SK-N-SH (cell line): ENCODE measurements at places on chromosomes 7 and 10. TPM values are rescaled to one million over a fixed set of nuclear protein-coding genes. Genes with fewer than 3 reads are reported as not detected.
A peak's percentile ranks its signal among the peaks of the same experiment; 100 is the strongest.

ZFYVE27 gene
- 30.5 and 44.3 TPM in 2 replicates for polyA plus RNA-seq

GRK5 gene
- polyA plus RNA-seq, result 9.5 and 12.1 TPM in 2 replicates

IQCE gene
- 14.4 and 15.1 TPM in 2 replicates for polyA plus RNA-seq

ITPRID1 gene
- not detected in 2 replicates for polyA plus RNA-seq

SSMEM1 gene
- polyA plus RNA-seq, result not detected in 2 replicates

SLC26A3 gene
- polyA plus RNA-seq, result not detected in 2 replicates

COL26A1 gene
- polyA plus RNA-seq, result 0.05 and 0.06 TPM in 2 replicates

STRIP2 gene
- 4.9 and 6.9 TPM in 2 replicates for polyA plus RNA-seq

NCF1 gene
- polyA plus RNA-seq, result 0.05 TPM in 1 of 2 replicates, not detected in the other

COL28A1 gene
- polyA plus RNA-seq, result 0.08 TPM in 1 of 2 replicates, not detected in the other

DNA sequence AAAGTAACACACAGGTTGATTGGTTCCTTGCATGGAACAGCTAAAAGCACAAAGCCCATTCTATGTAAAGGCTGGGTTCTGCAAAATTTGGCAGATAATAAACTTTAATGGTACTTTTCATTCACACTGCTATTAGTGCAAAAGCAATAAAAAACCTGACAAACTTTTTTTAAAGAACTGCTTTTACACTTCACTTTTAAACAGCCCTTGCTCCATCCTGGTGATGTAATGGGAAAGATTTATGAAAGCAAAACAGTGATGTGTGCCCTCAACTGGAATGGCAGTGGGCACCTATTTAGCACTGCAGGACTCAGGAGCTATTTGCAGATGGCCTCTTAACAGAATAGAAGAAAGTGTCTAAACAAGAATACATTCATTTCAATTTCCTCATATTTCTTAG, 44.9 kb downstream of the TSPAN12 start:
- H3K4me1 ChIP-seq, result no peaks in the 10 kb centered on the region
- no peak overlapping the region for H3K27ac ChIP-seq
- peaks cover 6% of the 10 kb centered on the region; the same call in 1 of the 2 replicates for H3K27me3 ChIP-seq
- no peak overlapping the region for H3K4me3 ChIP-seq

DNA sequence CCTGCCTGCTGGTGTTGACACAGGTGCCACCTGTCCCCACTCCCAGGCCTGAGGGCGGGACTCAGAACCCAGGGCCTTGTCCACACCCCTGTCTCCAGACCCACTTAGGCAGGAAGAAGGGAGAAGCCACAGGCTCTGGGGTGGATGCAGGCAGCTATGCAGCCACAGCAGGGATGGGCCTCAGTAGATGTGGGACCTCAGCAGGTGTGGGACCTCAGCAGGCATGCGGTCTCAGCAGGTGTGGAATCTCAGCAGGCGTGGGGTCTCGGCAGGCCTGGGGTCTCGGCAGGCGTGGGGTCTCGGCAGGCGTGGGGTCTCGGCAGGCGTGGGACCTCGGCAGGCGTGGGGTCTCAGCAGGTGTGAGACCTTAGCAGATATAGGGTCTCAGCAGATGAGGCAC, 118.0 kb upstream of the PITRM1 start:
- H3K36me3 ChIP-seq, result no peaks in the 10 kb centered on the region
- no peak overlapping the region for H3K4me3 ChIP-seq
- no peak for DNase-seq
- H3K27me3 ChIP-seq, result no peaks in the 10 kb centered on the region
- H3K4me1 ChIP-seq, result no peaks in the 10 kb centered on the region; the same call in 1 of the 2 replicates

DNA sequence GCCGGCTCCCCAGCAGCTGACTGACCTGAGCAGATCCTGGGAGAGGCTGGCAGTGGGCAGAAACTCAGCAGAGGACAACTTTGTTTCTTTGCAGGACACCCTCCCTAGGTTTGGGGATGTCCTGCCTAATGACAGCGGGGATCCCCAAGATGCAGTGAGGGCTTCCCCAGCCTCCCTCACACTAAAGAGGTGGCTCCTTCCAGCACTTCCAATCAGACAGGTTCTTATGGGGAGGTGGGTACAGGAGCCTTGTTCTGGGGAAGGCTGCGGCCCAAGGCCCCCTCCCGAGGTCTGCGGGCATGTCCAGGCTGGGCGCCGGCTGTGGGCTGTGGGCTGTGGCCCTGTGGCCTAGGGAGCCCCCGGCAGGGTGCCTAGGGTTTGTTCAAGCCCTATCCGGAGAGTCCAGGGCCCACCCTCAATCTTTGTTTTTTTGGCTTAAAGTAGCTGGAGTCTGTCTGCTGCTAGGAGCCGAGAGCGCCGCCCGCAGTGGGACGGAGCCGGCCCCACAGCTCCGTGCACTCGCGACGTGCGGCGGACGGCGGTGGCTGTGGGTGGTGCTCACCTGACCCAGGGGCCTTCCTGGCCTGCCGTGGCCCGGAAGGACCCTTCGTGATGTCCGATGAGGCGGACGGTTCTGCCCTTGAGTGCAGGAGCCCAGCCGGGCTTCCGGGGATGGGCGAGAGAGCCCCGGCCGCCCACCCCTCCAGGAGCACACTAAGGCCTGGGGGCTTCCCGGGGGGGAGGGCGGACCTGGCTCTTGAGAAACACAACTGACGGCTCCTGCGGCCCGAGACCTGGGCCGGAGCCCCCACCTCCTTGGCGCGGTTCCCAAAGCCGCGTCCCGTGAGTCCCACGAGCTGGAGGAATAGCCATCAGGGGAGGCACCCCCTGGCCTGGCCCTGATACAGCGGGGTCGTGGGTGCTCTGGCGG, 57.2 kb downstream of the PDGFA start:
- H3K27ac ChIP-seq, result no peak overlapping the region
- no peaks in the 10 kb centered on the region for H3K27me3 ChIP-seq
- no peak overlapping the region for H3K4me3 ChIP-seq
- no peaks in the 10 kb centered on the region for H3K36me3 ChIP-seq

- H3K36me3 ChIP-seq, result no peaks in the 10 kb centered on the region
- H3K27ac ChIP-seq, result peak overlapping the region; percentile 79
- H3K4me3 ChIP-seq, result no peak overlapping the region
- DNase-seq, result no peak
- peaks cover 18% of the 10 kb centered on the region for H3K4me1 ChIP-seq
- H3K27me3 ChIP-seq, result no peaks in the 10 kb centered on the region
Observed at GRCh38 chr7:102917436-102918353, 4.9 kb downstream of the LRRC17 start.

- H3K36me3 ChIP-seq, result no peaks in the 10 kb centered on the region
- no peak overlapping the region for H3K27ac ChIP-seq
- no peak for DNase-seq
- no peak overlapping the region for H3K4me3 ChIP-seq
- peaks cover 8% of the 10 kb centered on the region for H3K4me1 ChIP-seq
Observed at GRCh38 chr7:48083114-48083830, 5.8 kb upstream of the UPP1 start.

GRCh38 chr7:30898411-30898810, 13.2 kb upstream of the AQP1 start:
- no peaks in the 10 kb centered on the region for H3K36me3 ChIP-seq
- H3K4me1 ChIP-seq, result peaks cover 13% of the 10 kb centered on the region; the same call in 1 of the 2 replicates
- no peak for DNase-seq
- no peak overlapping the region for H3K4me3 ChIP-seq
- no peaks in the 10 kb centered on the region for H3K27me3 ChIP-seq

DNA sequence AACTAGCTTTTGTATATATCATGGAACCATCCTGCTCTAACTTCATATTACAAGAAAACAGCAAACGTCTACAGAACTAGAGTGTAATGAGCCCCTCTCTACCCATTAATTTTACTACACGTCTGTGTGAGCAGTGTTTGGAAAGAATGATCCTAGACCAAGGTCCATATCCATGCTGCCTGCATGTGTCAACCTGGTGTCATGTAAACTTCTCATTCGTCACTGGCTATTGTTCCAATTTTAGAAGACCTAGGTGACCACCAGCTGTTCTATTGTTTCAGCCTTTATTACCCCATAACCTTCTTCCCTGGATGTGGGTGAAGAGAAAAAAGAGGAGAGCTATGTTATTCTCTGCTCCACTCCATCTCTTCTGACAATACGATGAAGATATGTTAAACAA, 77.1 kb downstream of the CREM start:
- no peaks in the 10 kb centered on the region; the same call in 1 of the 2 replicates for H3K4me1 ChIP-seq
- H3K36me3 ChIP-seq, result no peaks in the 10 kb centered on the region
- no peaks in the 10 kb centered on the region for H3K27me3 ChIP-seq
- no peak for DNase-seq
- H3K4me3 ChIP-seq, result no peak overlapping the region

- no peaks in the 10 kb centered on the region for H3K27me3 ChIP-seq
- no peak overlapping the region for H3K4me3 ChIP-seq
- peaks cover 30% of the 10 kb centered on the region; the same call in 1 of the 2 replicates for H3K36me3 ChIP-seq
- no peak overlapping the region for H3K27ac ChIP-seq
- DNase-seq, result no peak
Observed at GRCh38 chr10:128080641-128081040, 45.6 kb downstream of the MKI67 start.

- H3K27ac ChIP-seq, result peak overlapping the region; percentile 30; the same call in 1 of the 2 replicates
- H3K4me1 ChIP-seq, result peaks cover 19% of the 10 kb centered on the region
- DNase-seq, result no peak
Observed at GRCh38 chr10:120588311-120588710, 131.3 kb downstream of the PLPP4 start.

DNA sequence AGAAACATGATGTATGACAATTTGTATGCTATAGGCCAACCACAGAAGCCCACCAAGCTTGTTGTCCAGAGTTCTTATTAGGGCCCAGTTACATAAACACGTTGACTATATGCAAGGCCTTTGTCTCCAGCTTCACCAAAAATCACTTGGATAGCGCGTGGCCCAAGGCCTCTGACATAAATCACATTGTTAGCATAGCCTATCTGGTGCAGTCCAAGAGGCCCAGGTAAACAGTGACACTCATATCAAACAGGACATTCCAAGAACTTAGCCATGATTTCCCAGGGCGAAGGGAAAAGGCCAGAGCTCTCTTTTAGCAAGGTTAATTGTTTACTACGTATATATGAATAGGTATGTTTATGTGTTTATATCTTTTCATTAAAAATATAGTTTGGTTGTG, 337.2 kb upstream of the CELF2 start:
- DNase-seq, result no peak
- no peak overlapping the region for H3K27ac ChIP-seq
- H3K4me1 ChIP-seq, result no peaks in the 10 kb centered on the region
- no peaks in the 10 kb centered on the region for H3K27me3 ChIP-seq

GRCh38 chr7:125085084-125085483, 155.5 kb upstream of the POT1 start:
- H3K27me3 ChIP-seq, result no peaks in the 10 kb centered on the region
- no peaks in the 10 kb centered on the region; the same call in 1 of the 2 replicates for H3K4me1 ChIP-seq
- no peaks in the 10 kb centered on the region for H3K36me3 ChIP-seq
- no peak overlapping the region for H3K4me3 ChIP-seq

DNA sequence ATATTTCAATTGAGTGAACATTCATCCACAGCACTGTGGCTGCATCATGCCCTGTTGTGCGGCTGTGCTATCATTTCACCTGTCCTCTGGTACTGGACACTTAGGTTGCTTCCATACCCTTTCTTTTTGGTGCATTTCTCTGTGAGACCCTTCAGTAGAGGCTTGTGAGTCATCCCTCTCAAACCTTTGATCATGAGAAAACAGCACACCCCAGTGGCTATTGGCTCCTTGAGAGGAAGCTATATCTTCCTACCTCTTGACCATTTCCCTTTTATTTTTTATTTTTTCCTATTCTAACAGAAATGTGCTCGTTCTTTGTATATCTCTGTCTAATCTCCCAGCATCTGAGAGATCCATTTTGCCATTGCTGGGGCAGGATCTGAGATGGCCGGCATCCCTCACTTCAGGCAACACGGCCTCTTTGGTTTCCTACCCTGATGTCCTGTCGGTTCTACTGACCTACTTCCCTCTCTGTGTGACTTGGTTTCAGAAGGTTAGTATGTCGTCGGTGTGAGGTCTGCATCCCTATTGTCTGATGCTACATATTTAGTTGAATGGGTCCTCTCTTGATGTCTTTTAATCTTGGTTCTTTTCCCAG, 23.8 kb upstream of the PIK3AP1 start:
- no peaks in the 10 kb centered on the region for H3K4me1 ChIP-seq
- no peak overlapping the region for H3K4me3 ChIP-seq
- no peaks in the 10 kb centered on the region for H3K36me3 ChIP-seq
- H3K27ac ChIP-seq, result no peak overlapping the region

DNA sequence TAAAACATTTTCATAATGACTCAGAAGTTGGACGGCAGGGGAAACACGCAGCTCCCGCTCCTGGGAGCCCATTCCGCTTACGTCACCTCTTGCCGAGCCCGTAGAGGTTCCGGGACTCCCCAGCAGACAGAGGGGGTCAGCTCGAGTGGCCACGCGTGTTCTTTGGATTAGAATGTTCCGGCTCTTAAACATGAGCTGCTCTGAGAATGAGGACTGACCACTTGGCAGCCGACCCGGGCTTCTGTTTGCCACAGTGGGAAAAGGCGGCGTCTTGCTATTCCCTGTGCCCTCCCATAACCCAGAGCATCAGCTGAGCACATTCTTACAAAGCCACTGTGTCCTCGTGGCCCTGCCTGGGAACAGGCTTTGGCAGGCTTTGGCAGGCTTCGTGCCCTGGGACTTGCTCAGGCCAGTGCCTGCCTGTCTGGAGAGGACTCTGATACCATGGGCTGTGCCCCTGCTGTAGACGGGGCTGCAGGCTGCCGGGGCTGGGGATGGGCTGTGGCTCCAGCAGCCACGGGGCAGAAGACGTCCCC, 40.1 kb downstream of the PFKP start:
- peaks cover 6% of the 10 kb centered on the region; the same call in 1 of the 2 replicates for H3K4me1 ChIP-seq
- H3K4me3 ChIP-seq, result no peak overlapping the region
- peak overlapping the region; percentile 97 for H3K27ac ChIP-seq

DNA sequence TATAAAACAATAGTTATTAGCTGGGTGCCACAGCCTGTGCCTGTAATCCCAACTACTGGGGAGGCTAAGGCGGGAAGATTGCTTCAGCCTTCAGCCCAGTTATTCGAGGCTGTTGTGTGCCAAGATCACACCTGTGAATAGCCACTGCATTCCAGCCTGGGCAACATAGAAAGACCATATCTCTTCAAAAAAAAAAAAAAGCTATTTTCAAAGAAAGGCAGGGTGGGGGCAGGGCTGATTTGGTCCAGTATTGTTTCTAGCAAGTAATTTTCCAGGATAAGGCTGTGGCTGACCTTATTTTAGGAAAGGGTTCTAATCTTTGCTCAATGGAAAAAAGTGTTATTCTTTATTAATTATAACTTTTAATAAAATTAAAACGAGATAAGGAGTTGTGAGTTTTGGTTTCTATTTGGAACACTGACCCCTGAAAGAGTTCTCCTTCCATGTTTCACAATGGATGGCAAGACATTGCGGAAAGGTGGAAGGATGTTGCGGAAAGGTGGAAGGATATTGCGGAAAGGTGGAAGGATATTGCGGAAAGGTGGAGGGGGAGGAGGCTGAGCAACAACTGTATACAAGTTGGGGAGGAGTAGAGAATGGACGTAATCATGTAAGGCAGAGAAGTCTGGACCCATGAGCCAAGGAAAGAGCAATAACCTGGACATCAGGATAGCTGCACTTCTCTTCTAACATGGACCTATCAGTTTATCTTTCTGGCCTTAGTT, 1.5 kb upstream of the C1GALT1 start:
- H3K4me1 ChIP-seq, result peaks cover 25% of the 10 kb centered on the region
- H3K36me3 ChIP-seq, result no peaks in the 10 kb centered on the region; the same call in 1 of the 2 replicates
- H3K27me3 ChIP-seq, result no peaks in the 10 kb centered on the region
- H3K4me3 ChIP-seq, result no peak overlapping the region; the same call in 1 of the 2 replicates
- no peak for DNase-seq

DNA sequence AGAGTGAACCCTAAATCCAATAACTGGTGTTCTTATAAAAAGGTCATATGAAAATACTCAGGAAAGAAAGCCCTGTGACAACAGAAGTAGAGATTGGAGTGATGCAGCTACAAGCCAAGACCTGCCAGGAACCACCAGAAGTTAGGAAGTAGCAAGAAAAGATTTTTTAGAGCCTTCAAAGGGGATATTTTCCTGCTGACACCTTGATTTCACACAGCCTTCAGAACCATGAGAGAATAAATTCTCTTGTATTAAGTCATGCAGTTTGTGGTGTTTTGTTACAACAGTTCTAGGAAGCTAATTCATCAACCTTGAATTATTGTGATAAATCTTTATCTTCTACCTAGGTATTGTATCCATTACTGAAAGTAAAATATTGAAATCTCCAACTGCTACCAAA, 81.0 kb downstream of the HYCC1 start:
- peaks cover 13% of the 10 kb centered on the region; the same call in 1 of the 2 replicates for H3K27me3 ChIP-seq
- no peaks in the 10 kb centered on the region for H3K36me3 ChIP-seq
- DNase-seq, result no peak
- no peak overlapping the region for H3K27ac ChIP-seq
